ENCODE measurements at places on chromosomes 13 and 19.

- peak; percentile 87 for DNase-seq
Observed at GRCh38 chr19:40797963-40798682, 868 bp upstream of the EGLN2 start.

DNA sequence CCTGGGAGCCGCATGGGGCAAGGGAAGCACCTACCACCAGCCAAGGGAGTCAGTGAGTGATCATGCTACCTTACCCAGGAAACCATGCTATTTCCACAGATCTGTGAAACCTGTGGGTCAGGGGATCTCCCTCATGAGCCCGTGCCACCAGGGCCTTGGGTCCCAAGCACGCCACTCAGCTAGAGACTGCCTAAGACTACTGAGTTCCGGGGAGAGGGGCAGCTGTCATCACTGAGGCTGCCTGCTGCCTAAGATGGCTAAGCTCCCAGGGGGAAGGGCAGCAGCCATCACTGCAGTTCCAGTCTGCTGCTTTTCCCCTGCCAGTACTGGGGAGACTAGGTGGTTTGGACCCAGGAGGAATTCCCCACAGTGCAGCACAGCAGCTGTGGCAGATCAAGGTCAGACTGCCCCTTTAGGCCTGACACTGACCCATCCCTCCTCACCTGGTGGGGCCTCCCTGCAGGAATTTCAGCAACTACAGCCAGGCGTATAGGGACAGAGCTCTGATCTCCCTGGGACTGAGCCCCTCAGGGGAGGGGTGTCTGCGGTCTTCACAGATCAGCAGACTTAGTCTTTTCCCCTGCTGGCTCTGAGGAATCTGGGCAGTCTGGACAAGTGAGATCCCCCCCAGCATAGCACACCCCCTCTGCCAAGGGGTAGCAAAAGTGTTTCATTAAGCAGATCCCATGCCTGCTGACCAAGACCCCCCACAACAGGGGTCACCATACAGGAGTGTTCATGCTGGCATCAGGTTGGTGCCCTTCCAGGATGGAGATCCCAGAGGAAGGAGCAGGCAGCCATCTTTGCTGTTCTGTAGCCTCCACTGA is 26.9 kb downstream of the VSTM2B start:
- no peak for DNase-seq

GRCh38 chr13:29561918-29562317 is 33.6 kb downstream of the SLC7A1 start:
- DNase-seq: no peak

GRCh38 chr13:63345835-63346234 is 1930.2 kb upstream of the PCDH20 start:
- no peak for DNase-seq

GRCh38 chr19:12912571-12912970 is 6.5 kb downstream of the SYCE2 start:
- no peak for DNase-seq

- DNase-seq: no peak
Observed at GRCh38 chr19:4081441-4082129, 14.9 kb upstream of the ZBTB7A start.

- no peak for DNase-seq
Observed at GRCh38 chr13:107907065-107907805, 308.1 kb downstream of the LIG4 start.

GRCh38 chr19:41341669-41342490 is 11.8 kb downstream of the TGFB1 start:
- DNase-seq: peak; percentile 52

DNA sequence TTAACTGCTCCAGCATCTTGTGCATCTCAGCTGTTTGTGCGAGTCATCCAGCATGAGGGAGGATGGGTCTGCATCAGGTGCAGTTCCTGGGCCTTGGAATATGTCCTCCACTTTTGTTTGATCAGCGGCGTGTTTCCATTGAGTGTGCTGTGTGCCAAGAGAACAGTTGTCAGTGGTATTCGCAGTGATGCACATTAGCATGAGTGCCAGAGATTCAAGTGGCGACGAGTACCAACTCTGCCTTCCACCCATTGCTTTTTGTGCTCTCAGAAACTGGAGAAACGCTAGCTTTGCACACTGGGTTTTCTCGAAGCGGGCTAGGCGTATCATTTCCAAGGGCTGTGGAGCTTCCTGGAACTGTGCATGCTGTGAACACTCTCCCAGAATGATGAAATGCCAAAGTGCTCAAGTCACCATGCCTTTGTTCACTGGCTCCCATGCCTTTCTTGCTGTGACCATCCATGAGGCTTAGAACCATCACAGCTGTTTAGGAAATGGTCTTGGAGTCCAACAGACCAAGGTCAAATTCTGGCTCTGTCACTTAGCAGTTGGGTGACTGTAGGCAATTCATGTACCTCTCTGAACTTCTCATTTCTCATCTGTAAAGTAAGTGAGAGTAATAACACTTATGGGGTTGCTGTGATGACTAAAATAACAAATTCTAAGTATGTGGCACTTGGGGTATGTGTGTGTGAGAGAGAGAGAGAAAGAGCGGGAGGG is 18.4 kb downstream of the LRCH1 start:
- no peak for DNase-seq

GRCh38 chr19:16062789-16063188 is 13.5 kb upstream of the TPM4 start:
- peak; percentile 85 for DNase-seq

DNA sequence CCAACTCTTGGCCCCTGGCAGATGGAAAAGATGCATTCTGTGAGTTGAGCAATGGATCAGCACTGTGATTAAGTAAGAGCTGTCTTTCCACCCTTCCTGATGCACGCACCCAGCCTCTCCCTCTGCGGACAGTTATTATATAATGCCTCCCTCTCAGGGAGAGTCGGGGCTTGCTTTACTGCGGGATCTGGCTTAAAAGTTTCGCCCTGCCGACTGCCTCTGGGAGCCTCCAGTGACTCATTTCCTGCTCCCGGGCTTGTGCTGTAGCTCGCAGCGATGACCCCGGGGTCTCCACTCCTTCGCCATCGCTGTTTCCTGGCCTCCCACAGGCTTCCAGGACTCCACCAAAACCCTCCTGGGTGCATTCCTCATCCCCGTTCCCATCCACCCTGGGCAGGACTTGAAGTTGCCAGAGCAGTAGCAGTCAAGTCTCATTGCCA is 107.4 kb upstream of the SLC7A1 start:
- DNase-seq: no peak

DNA sequence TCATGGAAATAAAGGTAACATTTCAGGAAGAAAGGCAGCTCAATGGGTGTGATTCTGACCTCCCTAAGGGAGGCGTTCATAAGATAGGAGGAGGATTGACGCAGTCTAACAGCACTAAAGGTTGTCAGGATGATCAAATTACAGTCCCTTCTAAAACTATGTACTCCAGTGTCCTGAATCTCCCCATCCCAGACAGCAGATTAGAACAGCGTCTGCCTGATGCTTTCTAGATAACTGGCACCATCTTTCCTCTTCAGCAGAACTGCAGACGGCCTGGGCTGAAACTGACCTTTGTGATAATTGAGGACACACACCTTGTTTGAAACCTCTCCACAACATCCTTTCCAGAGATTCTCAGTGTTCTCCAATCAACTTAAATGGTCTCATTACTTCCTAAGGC is 25.5 kb upstream of the SACS start:
- DNase-seq: no peak
